Activated naive CD4-positive, alpha-beta T cell treated with anti-CD3 and anti-CD28 coated beads, Interleukin-2, amount 50 U/mL, for 72 hours (primary cell): ENCODE measurements at places on chromosomes 2 and 18. TPM values are rescaled to one million over a fixed set of nuclear protein-coding genes. Genes with fewer than 3 reads are reported as not detected.

Gene FTCDNL1
- total RNA-seq: 0.55 TPM

Gene IL1F10
- not detected for total RNA-seq

DNA sequence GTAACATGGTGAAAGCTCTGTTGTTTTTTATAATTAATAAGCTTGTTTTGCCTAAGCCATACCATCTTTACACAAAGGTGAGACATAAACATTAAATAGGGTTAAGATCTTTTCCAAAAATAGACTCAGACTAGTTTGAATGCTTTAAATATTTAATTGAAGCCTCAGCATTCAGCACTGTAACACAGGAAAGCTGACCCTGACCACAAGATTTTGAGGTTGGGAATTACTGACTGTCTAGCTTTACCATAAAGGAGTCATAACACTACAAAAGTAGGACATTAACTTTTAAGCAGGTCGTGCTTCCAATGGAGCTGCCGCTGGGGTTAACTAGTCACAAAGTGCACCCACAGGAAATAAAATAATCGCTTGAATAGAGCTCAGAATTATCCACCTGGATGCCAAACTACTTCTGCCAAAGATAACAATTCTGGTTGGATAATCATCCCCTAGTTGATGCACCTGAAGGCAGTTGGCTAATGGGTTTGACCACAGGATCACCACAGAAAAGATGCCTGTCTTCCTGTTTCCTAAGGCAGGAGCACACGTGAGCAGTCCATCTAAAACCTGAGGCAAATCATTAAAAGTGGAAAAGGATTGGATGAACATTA lies 106.2 kb downstream of the COBLL1 start:
- no peak for DNase-seq

Gene IL36G
- not detected for total RNA-seq

DNA sequence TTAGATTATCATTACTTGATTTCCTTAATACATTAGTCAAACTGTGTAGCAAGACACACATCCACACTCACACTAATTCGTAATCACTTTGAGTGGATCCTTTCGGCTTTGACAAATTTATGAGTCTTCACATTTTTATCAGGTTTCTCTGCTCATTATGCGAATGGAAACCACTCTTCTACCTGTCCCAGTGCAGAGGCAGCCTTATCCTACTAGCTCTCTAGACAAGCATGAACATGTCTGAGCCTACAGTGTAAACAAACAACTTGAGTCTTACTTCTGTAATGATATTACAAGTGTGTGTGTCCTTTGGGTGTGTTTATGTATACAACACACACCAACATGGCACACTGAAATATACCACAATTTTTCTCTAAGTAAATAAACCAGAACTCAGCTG lies 361.9 kb upstream of the CHST9 start:
- DNase-seq: no peak

DNA sequence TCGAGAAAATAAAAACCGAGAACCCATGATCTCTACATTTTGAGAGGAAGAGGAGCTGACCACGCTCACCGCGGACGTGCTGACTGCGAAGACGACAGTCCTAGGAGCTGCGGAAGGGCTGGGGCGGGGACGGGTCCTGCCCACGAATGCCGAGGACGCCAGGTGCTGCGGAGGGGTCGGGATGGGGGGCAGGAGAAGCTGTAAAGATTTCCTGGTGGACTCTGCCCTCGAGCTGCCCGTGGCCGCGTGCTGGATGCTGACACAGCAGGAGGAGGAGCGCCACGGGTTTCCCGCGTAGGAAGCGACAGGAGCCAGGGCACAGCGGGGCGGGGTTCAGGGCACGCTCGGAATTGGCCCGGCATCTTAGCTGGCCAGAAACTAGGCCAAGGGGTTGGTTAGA lies 22.2 kb downstream of the ZSCAN30 start:
- no peak for DNase-seq

GRCh38 chr2:19219060-19219459 lies 139.4 kb downstream of the OSR1 start:
- DNase-seq: no peak

DNA sequence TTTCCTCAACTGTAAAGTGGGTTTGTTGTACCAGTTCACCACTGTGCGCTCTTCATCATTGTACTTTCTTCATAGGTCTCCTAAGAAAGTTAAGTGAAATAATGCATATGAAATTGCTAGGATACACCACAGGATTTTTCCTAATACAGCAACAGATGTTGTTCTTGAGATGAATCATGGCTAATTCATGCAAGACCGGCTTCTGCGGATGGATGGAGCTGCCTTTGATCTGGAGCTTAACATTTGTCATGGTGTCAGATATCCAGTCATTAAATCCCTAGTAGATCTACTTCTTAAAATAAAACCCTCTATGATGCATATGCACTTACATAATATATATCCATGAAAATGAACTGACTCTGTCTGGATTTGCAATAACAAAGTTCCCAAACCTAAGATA lies 114.1 kb downstream of the COL6A3 start:
- no peak for DNase-seq

Gene SLC19A3
- total RNA-seq: not detected

- peak; percentile 89 for DNase-seq
These were observed 44.7 kb downstream of the MRPS5 start for GRCh38 chr2:95076705-95077529.

GRCh38 chr2:85668009-85668856 lies at the start of gene SFTPB:
Gene SFTPB (minus strand): TSS chr2:85668199. CDS start chr2:85668183, 16 bp downstream.
- DNase-seq: peak; percentile 51

Gene ABCG5
- not detected for total RNA-seq

Gene CASP10
- 23.5 TPM for total RNA-seq

GRCh38 chr2:29485631-29486030 lies 370.4 kb downstream of the CLIP4 start:
- DNase-seq: no peak

Gene FAP
- 0.29 TPM for total RNA-seq

Gene IL36RN
- total RNA-seq: not detected

GRCh38 chr2:163119966-163120365 lies 281.4 kb upstream of the KCNH7 start:
- no peak for DNase-seq

DNA sequence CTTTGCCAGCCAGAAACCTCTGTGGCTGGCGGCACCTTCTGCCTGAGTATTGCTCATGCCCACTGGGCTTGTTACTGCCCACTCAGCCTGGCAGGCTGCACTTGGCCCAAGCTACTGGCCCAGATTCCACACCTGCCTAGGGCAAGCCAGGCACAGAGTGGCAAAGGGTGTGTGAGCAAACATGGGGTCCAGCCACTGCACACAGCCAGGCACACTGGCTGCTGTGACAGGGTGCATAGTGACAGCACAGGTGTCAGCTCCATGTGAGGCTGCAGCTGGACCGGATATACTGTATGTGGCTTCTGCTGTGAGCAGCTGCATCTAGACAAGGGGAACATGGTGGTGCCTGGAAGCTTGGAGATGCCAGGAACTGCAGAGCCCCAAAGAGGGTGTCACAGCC lies 113.9 kb downstream of the COPS8 start:
- no peak for DNase-seq

GRCh38 chr2:105868060-105868459 lies 123.3 kb downstream of the NCK2 start:
- no peak for DNase-seq

DNA sequence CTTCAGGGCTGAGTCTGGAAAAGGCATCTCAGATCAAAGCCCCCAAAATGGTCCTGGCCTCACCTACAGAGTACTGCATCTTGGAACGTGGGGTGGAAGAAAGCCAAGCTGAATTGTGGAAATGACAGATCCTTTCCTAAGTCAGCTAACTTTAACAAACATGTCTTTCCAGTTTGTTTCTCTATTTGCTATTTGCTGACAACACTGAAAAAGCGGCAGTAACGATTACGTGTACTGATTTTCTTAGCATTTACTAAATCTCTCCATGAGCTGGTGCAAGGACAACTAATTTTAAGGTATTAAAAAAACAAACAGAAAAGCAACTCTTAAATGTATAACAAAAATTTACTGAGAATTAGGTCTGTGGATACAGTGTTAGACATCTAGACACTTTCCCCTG lies 1.1 kb downstream of the HIBCH start:
- no peak for DNase-seq

GRCh38 chr2:120429586-120430500 lies 83.9 kb downstream of the INHBB start:
- no peak for DNase-seq

Gene DLGAP1
- not detected for total RNA-seq

DNA sequence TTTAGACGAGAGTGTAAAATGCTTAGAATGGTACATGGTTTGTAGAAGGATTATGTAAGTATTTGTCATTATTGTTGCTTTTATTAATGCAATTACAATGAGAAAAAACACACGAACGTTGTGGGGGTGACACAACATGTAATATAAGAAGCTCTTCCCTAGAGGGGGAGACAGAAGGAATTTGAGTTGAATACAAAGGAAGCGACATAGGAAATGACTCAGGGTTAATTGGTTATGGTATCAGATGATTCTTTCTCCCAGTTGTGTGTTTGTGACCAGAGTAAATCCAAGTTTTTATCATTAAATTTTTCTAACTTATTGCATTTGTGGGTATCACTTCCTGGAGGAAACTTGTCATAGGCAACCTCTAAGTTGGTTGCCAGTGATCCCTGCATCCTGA lies 625.6 kb upstream of the CDH2 start:
- DNase-seq: no peak

- no peak for DNase-seq
These were observed 167.3 kb downstream of the MAIP1 start for GRCh38 chr2:200122683-200123082.

Gene TSPYL6
- not detected for total RNA-seq

DNA sequence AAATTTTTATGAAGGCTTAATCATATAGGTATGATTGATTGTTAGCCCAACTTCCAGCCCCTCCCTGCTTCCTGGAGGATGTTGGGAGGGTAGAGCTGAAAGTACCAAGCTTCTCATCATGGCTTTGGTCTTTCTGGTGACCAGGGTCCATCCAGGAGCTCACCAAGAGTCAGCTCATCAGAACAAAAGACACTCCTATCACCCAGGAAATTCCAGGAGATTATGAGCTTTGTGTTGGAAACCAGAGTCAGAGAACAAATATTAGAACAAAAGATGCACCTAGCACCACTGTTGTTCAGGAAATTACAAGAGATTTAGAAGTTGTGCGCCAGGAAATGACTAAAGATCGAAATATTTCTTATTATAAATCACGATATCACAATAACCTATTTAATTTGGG lies 119.9 kb upstream of the THUMPD2 start:
- no peak for DNase-seq

Gene C2orf78
- not detected for total RNA-seq

- DNase-seq: no peak
These were observed 77.1 kb downstream of the CMPK2 start for GRCh38 chr2:6788614-6789013.
